ENCODE measurements at places on chromosomes 7 and 10.

- no peak for DNase-seq
These were observed 20.7 kb upstream of the TECTB start for GRCh38 chr10:112262546-112262945.

GRCh38 chr10:104777086-104777799, 136.2 kb downstream of the SORCS3 start:
- no peak for DNase-seq

GRCh38 chr10:96107623-96108038, 22.5 kb upstream of the ZNF518A start:
- no peak for DNase-seq

- no peak for DNase-seq
These were observed 42.1 kb upstream of the PCBD1 start for GRCh38 chr10:70930263-70931000.

DNA sequence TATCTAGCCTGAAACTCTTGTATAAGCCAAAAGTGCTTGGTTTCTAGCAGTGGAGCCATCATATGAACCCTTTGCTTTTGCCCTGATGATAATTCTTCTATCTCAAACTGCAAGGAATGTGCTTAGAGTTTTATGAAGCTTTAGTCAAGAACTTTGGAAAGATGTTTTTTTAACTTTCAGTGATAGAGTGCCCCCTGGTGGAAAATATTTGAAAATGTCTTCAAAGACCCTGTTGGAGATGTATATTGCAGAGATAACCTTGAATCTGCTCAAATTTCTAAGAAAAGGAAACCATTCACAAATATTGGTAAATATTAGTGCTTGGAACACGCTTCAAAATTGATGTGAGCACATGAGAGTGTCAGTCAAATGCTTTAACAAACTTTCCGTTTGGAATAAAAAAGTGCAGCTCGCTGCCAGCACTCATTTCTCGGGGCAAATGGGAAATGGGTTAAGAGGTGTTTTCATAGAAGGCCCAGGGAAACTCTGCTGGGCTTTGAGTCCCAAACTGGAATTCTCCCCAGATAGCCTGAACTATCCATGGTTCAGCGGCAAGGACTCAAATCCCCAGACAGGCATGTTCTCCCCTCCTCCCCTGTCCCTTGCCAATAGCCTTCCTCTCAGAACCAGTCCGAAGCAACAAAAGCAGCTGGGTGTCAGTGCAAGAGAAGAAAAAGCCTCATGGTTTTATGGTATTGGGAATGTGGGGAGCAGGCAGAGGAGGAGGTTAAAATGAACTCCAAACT, 129.3 kb downstream of the MYOF start:
- DNase-seq: peak; percentile 68

DNA sequence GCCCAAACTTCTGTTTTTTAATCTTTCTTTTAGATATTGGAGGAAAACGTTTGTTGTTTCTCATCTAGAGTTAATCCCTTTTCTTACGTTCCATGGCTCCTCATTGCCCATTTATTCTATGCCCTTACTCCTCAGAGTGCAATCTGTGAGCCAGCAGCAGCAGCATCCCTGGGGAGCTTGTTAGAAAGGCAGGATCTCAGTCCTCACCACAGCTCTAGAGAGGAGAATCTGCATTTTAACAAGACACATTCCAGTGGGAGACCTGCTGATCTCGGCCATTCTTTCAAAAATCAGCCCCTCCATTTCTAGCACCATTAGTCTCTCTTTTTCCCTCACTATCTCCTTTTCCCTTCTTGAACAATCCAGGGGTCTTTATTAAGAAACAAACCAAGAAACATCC, 84.4 kb upstream of the NOBOX start:
- no peak for DNase-seq

- no peak for DNase-seq
These were observed 12.6 kb upstream of the AOAH start for GRCh38 chr7:36736899-36737211.

- DNase-seq: no peak
These were observed 1245.7 kb upstream of the SORCS1 start for GRCh38 chr10:108410236-108410635.

DNA sequence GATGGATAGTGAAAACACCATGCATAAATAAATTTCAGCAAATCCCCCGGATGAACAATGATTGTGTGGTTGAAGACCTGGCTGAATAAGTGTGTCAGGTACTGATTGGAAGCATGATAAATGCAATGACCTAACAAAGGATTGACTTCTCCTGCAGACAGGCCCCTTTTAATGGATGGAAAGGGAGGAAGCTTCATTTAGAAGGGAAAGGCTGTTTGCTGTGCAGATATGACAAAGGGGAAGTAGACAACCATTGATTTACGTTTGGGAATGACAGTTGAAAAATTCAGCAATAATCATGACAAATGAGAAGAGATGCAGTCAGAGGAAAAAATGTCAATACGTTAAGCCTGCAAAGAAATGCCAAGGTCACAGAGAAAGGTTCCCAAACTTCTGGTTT, 503.8 kb downstream of the LRMDA start:
- no peak for DNase-seq

DNA sequence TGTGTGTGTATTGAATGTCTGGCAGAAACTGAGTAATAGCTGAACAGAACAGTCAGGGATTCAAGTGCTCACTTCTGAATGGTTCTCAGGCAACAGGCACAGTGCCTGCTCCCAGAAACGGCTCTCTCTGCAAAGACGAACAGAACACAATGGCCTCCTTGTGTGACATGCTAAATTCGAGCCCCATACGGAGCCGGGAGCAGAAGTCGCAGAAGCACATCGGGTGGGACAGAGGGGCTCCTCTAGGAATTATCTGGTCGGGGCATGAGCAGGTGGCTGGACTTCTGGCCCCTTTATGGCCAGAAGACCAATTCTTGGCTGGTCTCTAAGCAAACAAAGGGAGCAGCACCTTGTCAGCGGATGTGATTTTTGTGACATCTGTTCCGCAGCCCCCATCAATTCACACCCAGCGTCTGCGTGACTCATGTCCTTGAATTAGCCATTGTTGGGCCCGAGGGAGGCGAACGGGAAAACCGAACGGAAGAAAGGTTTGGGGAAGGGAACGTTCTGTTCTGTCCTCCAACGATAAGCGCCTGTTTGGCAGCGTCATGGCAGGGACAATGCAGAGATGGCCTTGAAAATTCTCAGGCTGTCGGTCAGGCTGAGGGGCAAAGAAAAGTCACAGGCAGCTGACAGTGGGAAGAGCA, 47.3 kb upstream of the NPTX2 start:
- DNase-seq: no peak

GRCh38 chr10:24639124-24639523, 84.6 kb downstream of the ARHGAP21 start:
- DNase-seq: no peak

DNA sequence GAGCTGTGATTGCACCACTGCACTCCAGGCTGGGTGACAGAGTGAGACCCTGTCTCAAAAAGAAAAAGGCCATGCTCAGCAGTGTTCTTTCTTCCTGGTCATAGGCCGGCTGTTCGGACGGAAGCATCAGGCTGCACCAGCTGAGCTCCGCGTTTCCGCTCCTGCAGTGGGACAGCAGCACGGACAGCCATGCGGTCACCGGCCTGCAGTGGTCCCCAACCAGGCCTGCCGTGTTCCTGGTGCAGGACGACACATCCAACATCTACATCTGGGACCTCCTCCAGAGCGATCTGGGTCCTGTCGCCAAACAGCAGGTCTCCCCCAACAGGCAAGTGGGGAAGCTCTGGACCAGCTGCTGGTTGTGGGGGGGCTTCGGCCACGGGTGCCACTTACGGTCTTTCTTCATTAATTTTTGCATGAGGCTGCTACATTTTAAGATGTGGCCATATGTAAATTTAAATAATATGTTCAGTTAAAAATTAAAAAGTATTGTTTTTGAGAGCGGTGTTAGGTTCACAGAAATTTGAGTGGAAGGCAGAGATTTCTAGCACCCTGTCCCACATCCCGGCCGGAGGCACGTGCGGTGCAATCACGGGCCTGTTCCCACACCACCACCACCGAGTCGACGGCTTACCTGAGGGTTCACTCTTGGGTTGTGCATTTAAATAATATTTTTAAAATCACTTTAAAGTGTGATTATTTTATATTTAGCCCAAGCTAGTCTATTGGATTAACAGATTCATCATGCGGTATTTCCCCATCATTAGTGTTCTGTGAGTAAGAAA, 85.7 kb downstream of the DYNC2I1 start:
- no peak for DNase-seq

DNA sequence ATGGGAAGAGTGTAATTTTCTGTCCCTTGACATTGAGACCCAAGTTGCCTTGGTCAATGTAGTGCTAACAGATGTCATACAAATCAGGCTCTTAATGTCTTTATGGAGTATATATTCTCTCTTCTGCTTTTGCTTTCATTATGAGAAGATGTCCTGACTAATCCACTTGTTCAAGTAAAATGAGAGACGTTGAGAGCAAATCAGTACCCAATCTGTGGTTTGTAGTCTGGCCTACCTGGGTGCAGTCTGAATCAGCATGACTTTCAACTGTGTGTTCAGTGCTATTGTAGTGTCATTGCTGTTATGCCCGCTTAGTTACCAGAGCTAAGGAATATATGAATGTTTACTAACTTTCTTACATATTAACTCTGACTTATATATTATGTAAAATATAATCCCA, 612.4 kb downstream of the ANKRD7 start:
- no peak for DNase-seq

DNA sequence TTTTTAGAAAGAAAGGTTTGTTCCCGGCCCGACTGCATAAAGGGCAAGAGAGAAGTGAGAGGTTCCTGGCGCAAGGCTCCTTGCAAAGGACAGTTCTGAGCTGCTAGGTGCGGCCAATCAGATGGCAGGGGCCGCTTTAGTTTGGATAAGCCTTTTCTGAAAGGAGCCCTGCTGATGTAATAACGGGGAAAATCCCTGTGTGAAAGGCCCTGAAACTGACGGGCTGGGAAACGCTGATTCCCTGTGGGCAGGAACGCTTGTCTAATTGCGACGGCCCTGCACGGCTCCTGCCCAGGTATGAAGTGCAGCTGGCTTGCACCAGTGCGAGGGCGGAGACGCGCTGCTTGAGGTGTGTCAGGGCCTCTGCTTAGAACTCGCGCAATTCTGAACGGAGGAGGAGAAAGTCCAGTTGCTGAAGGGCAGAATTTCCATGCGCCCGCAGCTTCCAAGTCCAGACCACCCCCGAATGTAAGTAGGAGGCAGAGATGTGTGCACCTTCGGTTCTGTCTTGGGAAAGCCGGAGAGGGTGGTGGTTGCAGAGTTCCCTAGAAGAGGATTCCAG, 30.5 kb downstream of the TACC2 start:
- peak; percentile 80 for DNase-seq

GRCh38 chr7:2687338-2687869, 598 bp upstream of the AMZ1 start:
- DNase-seq: no peak

DNA sequence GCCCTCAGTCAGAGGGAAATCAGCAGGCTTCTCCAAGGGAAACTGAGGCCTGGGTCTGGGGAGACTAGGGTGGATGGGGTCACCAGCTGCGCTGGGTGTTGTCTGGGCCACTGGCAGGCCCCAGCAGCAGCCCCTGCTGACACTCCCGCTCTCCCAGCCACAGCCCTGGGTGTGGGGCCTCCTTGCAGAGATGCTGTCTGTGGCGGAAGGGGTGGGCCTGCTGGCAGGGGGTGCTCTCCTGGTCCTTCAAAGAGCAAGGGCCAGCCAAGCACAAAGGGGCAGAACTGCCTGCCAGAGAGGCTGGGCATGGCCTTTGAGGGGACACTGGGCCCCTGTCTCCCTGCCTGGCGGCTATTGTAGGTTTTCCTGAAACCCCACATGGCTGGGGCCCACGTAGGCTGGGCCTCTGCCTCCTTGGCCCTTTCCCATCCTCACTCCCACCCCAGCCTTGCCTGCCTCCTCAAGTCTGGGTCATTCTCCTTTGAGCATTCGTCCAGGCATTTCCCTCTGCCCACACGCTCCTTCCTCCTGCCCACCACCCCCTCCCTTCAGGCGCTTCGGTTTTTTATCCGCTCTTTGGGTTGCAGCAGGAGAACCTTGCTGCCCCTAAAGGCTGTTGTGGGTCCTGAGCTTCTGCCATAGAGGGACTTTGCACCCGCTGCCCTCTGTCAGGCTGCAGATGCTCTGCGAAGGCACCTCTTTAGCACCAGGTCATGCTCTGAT, 9.1 kb downstream of the COL13A1 start:
- DNase-seq: no peak

DNA sequence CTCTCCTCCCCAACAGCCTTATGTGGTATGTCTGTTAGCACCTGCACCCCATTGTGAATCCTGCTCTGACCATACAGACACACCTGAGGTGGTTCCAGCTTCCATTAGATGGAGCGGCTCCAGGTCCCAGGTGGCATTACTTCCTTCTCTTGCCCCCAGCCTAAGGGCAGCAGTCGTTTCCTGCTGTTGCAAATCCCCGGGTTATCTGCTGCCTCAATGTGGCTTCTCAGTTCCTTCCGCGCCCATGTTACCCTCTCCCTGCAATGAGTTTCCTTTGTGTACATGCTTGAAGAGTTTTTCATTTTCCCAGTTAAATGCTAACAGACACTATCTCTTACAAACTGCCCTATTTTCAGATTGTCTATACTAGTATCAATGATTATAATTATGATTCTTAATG, 62.8 kb upstream of the PRKCQ start:
- DNase-seq: no peak

- DNase-seq: no peak
These were observed 2.4 kb upstream of the EVX1 start for GRCh38 chr7:27240015-27240731.

DNA sequence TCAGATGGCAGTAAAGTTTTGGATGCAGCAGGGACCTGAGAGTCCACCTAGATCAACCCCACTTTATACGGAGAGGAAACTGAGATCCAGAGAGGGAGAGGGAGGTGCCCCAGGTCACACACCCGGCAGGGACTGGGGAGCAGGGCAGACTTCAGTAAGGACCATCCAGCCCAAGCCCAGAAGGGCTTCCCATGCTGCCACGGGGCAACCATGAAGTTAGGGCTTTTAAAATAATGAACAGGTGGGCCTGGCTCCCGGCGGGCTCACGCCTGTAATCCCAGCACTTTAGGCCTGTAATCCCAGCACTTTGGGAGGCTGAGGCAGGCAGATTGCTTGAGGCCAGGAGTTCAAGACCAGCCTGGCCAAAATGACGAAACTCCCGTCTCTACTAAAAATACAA, 98.5 kb downstream of the HIP1 start:
- no peak for DNase-seq

- DNase-seq: no peak
These were observed 14.2 kb downstream of the SNX8 start for GRCh38 chr7:2299870-2300512.

Data from hepatocyte (in vitro differentiated cells).